Fibroblast of skin of right biceps (primary cell): ENCODE measurements at places on chromosomes 2 and 18.

DNA sequence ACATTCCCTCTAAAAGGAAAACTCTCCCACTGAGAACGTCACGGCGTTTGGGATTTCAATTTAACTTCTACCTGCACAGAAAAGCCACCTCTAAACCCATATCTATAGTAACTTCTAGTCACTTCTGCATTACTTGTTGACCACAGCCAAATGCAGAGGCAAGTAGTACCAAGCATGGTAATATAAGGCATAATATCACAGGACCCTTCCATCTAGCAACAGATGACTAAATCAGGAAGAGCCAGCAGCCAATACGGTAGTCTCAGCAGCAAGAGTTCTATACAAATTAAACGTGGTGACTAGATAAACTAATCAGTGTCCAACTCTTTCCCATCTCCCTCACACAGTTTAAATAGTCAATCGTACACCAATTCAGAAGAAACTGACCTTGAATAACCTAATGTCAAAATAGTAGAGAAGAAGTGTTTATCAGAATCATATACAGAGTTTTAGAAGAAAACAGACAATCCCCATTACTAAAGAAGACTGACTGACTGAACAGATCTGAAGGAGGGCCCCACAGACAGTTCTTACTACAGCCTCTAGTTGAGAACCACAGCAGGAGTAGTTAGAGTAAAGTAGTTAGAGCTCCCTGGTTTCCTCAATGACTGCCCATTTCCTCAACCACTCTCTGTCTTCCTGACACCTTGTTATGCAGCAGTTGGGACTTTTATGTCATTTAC is 30.0 kb downstream of the MEMO1 start:
- DNase-seq: no peak

DNA sequence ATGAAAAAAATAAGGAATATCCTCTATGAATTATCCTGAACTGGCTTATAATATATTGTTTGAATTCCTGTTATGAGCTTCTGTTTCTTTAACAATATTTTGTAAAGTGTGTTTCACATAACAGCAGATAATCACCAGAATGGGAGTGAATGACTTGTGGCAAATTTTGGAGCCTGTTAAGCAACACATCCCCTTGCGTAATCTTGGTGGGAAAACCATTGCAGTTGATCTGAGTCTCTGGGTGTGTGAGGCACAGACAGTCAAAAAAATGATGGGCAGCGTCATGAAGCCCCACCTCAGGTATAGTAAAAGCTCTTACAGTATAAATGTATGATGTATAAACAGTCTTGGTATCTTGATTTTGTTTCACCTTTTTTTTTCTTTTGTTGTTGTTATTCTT is 5.9 kb downstream of the GEN1 start:
- DNase-seq: peak; percentile 20

DNA sequence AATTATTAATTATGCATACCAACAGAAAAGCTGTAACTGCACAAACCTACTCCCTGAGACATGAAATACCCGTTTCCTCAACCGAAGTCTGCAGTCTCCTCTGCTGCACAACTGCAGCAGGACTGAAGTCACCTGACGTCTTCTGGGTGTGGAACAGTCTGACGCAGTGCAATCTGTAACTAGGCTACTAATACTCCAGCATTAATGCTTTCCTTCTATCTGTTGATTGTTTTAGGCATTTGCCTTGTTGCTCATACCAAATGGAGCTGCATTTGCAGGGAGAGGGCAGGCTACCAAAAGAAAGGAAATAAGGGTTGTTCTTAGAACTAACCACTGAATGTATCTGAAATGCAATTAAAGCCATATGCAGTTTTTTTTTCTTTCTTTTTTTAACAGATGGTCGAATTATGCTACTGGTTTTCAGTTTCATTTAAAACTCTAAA is 40.1 kb downstream of the RTN4 start:
- DNase-seq: peak; percentile 64

DNA sequence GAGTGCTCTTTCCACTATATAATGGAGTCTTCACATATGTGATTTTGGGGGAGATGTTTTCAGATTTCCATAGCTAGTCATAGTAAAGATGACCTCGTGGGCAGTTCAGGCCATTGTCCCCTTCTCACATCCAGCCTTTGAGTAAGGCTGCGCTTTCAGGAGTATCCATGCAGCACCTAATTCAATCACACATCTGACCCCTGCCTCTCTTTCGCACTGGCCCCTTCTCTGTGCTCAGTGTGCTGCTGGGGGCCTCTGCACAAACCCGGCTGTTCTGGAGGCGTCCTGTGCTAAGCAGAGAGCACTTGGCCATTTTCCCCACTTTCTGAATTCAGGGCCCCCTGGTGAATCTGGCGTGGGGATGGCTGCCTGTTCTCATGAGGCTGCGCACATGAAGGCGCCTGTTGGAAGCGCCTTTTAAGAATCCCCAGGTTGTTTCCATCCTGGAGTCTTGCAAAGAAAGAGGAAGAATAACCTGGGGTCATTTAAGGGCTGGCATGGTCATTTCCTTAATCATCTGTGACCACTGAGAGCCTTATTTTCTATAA is 96.0 kb upstream of the ALPP start:
- DNase-seq: no peak
